Activated CD8-positive, alpha-beta memory T cell treated with anti-CD3 and anti-CD28 coated beads for 4 hours (primary cell): ENCODE measurements at places on chromosomes 11 and 22.

GRCh38 chr11:85685820-85686459 is at the start of gene CCDC89:
TSS of gene CCDC89 (minus strand) at chr11:85686195. CDS start at chr11:85686130, 65 bp downstream.
- no peak for DNase-seq

DNA sequence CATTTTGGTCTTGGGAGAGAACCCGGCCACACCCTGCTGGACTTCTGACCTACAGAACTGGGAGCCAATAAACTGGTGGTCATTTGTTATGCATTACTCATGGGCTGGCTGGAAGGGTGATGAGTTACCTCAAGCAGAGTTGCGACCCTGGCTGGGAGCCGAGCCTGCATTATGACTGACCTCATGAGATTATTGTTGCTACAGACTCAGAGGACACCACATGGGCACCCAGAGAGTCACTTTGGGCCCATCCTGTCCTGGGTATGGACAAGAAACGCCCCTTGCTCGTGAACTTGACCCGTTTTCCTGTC is 531.7 kb downstream of the TBC1D22A start:
- no peak for DNase-seq

DNA sequence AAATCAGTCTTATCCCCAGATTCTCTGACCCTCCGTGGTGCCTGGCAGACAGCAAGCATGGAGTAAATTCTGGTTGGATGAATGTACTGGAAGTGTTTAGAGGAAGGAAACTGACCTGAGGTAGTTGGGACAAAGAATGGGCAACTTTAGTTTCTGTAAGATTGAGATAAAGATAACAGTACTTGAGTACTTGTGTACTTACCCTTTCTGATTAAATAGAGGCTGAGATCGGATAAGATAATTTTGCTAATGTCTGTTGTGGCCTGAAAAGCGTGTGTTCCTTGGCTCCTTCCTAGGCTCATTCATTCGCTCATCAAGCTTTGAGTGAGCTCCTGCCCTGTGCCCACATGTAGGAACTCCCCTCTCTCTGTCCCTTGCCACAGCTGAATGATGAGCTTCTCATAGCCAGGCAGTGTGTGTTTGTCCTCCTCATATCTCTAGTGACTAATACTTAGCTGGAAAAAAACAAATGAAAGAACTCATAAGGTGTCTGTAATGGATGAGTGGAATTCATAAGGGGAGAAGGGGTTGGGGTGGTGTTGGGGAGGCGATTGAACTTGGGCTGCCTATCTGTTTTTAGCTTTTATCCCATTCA is 118.1 kb downstream of the DBX1 start:
- no peak for DNase-seq

DNA sequence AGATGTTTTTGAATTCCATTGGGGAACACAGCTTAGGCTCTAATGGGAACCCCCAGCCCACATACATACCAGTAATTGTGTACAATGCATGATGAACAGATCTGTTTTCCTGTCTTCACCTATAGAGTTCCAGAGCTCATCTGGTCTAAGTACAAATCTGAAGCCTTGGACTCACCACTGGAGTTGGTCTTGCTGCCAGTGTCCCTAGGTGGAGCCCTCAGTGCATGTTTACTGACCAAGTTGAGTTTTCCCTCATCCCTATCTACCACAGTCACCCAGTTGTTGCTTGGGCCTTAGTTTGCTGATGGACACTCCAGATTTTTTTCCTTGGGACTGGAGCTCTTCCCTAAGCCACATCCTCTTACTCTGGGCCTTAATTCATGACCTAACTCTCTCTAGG is 159.2 kb upstream of the DDI1 start:
- no peak for DNase-seq

GRCh38 chr11:115393950-115394349 is 110.3 kb downstream of the CADM1 start:
- no peak for DNase-seq

- no peak for DNase-seq
These were observed 12.9 kb downstream of the KRTAP5-5 start for GRCh38 chr11:1642288-1643145.

GRCh38 chr11:67691149-67691548 is 16.7 kb upstream of the ALDH3B2 start:
- no peak for DNase-seq
